Stimulated activated CD8-positive, alpha-beta memory T cell treated with anti-CD3 and anti-CD28 coated beads, Interleukin-7, amount 100 ng/mL, for 1 hour (primary cell): ENCODE measurements at places on chromosomes 6 and 20.

DNA sequence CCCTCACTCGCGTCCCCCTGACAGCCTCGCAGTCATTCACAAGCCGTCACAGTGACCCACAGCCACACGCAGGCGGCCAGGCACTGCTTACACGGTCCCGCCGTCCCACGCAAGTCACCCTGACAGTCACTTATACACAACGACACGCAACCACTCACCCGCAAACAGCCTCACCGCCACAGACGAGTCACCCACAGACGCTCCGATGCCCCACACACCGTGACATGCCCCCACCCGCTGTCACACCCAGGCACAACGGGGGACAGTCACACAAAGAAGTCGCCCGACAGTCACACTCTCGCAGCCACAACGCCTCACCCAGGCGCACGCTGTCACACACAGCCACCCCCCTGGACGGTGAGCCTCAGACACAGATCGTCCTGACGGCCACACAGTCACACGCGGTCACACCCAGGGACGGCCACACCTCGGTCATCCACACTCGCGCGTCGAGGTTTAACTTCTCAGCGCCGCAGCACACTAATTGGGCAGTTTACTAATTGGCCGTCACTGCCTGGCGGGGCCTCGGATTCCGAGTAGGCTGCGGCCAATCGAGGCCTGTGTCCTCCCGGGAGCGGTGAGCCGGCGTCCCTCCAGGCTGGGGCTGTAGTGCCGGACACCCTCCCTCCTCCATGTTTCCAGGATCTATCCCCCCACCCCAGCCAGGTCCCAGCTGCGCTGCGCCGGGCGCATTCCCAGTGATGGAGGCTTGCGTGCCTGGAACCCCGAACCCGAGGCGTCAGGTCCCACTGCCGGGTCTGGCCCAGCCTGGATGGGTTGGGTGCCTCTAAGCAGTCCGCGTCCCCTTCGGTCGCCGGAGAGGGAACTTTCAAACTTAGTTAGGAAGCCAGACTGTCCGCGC, 790 bp downstream of the TOX2 start:
- DNase-seq, result no peak

DNA sequence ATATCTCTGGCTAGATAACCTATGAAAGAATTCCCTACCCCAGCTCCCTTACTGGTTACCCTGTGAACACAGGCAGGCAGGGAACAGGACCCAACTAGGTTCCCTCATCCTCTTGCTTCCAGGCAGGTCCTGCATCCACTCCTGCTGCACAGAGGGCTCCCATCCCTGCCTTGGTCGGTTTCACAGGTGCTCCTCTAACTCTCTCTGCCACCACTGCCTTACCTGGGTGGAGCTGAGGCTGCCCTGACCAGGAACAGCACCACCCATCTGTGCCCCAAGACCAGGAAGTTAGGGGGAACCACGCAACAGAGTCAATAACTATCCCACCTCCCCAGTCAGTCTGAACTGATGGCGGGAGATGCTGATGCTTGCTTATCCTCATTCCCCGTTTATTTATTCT, 37.0 kb upstream of the HLA-A start:
- no peak for DNase-seq

GRCh38 chr6:7841781-7842468, 68.7 kb downstream of the TXNDC5 start:
- no peak for DNase-seq

DNA sequence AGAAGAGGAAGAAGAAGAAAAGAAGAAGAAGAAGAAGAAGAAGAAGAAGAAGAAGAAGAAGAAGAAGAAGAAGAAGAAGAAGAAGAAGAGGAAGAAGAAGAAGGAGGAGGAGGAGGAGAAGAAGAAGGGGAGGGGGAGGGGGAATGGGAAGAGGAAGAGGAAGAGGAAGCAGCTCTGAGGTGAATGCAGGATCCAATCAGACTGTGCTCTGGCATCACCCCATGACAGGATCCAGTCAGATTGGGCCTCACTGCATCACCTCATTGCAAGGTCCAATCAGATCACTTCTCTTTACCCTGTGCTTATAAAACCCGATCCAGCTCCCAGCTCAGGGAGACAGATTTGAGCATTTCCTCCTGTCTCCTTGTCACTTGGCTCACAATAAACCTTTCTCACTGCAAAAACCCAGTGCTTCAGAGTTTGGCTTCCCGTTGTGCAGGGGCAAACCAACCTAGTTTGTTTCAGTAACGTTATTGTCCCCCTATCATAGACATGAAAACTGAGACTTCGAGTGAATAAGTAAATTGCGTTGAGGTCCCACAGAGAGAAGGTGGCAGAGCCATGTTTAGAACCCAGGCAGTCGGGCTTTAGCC, 28.6 kb upstream of the YWHAB start:
- no peak for DNase-seq
